ENCODE measurements at places on chromosomes 12 and 14.

DNA sequence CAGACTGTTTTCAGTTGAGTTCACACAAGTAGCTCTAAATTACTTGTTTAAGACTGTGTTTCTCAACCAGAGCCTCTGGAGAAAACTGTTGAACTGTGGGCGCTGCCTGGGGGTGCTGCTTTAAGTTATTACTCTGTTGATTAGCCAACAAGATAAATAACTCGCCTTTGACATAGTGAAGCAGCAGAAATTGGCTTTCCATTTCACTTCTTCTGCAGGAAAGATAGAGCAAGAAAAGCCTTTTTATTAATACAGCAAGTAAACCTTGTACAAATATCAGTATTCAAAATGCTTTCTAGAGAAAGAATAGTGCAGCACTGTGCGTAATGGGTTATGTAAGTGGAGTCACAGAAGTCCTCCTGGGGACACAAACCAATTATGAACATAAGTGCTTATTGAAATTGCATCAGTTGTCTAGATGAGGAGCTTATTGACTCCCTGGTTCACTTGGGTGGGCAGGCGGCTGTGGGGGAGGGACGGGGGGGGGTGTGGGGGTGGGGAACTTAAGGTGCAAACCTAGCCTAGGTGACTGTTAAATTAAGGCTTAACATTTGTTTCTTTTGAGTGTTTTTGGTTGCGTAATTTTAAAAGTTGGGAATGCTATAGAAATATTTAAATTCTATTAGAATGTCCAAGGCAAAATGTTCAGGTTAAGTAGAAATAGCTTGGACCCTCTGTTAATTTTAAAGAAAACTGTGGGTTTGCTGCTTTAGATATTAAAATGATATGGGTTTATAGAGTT lies 6.3 kb downstream of the FRS2 start:
- DNase-seq: no peak

GRCh38 chr12:31749024-31749704 lies 20.3 kb upstream of the AMN1 start:
- DNase-seq: peak; percentile 86

DNA sequence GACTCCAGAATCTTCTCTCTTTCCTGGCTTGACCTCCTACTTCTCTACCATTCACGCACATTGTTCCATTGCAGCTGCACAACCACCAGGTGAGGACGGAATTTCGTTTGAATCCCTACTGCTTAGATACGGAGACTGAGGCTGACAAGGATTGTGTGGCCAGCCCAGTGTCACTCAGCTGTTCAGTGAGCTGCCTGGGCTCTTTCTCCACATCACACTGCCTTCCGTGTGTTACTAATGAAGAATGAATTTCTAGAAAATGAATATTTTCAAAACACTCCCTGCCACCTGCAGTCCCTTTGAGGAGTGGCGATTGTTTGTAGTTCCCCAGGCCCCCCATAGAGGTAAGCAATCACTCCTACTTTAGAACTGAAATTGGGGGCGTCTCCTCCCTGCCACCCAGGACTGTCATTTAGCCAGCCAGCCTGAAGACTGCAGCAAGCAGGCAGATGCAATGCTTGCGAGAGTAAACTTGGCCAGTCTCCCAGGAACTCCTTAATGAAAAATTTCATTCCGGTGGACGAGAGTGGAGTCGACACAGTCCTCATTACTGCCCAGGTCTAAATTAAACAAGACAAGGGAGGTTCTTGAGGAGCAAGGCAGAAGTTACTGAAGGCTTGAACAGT lies 239.7 kb downstream of the SLC41A2 start:
- no peak for DNase-seq

GRCh38 chr12:18250313-18250916 lies 10.9 kb upstream of the PIK3C2G start:
- DNase-seq: peak; percentile 5

DNA sequence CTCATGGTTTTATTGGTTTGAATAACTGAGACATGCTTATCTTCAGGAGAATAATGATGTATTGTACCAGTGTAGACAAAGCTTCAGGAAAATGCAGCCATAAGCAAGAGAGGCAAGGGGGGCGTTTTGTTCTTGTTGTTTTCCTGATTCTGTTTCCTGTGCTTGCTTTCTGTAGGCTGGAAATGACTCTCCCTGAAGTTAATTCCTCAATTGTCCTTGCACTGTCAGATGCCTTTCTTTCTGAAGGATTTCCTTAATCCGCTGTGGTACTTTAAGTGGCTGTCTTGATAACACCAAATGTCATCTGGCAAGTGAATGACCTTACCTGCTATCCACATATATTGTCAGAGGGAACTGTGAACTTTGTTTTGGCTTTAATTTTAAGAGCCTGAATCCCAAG lies 220.0 kb downstream of the NEDD1 start:
- no peak for DNase-seq

DNA sequence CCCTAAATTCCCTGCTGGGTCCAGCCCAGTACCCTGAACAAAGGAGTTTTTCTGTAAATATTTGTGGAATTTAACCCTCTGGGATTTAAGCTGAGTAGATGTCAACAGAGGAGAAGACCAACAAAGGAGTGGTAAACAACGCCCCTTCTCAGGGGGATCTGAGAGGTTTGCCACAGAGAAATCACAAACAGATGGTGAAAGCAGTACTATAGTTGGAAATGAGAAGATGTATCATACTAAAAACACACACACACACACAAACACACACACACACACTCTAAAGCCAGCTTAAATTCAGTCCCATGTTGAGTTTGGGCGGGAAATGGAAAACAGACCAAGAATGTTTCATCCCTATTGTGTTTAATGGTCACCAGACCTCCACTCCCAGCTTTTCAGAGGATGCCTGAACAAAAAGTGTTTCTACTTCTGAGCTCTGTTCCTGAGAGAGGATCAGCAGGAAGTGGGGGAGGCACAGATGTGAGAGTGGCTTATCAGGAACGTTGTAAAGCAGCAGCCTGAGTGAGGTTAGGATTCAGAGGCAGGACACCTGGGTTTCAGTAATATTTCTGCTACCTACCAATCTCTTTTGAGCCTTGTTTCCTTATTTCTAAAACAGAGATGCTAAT lies 3.2 kb downstream of the BIN2 start:
- DNase-seq: peak; percentile 24

DNA sequence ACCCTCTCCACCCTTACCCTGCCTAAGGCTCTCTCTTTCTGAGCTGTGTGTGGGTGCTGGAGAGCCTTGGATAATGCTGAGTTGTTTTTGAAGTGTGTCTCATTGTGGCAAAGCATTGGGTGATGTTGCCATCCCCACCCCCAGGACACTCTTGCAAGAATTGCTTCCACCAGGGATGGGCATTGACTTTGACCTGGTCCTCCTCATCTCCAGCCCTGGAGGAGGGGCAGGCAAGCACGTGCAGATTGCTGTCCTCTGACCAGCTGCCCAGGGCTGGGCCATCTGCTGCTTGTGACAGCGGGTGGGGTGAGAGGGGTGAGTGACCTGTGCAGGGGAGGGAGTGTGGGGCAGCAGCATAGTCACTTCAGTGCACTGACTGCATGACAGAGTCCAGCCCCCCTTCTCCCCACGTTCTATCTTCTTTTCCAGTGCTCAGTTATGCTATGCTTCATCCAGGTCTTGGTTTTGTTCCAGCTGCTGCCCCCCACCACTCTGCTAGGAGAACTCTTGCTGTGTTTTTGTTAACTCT lies 26.2 kb downstream of the SUSD6 start:
- DNase-seq: no peak

- DNase-seq: no peak
Observed at GRCh38 chr12:57129889-57130288, 1.6 kb downstream of the LRP1 start.

DNA sequence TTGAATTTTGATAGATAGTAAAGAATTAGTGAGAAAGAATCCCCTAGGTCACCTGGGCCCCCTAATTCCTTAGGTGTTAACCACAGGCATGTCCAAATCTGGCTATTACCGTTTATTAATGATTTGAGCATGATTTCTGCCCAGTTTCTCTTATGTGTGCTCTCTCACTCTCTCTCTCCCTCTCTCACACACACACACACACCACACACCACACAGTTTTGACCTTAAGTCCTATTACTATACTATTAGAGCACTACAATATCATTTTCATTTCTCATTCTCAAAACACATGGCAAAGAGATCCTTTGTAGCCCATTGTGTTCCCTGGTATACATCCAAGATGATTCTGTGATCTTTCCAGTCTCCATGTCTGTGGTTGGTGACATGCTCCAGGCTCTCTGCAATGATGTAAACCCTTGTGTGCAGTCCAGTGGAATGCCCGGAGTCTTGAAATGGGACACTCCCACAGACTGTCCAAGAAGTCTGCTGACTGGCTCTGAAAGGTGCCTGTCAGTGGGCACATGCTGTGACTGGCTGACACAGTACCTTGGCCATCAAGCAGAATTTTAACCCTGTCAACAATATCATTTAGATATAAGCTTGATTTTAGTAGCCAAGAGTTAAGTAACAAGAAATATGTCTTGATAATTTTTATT lies 96.2 kb downstream of the FIGNL2 start:
- no peak for DNase-seq

DNA sequence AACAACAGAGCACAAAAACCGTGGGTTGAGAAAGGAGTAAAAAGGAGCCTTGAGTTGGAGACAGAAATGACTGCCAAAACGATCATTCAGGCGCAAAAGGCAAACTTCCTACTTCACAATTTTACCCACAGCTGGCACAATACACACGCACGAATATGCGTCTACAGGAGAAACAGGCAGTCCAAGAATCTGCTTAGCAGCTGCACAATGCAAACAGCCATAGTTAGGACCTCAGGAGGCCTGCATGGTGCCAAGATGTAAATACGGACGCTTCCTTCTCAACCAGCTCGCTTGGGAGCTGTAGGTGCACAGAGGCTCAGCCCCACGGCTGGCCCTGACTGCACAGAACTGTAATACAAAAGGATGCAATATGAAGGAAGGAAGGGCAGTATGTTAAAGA lies 250.1 kb upstream of the CAND1 start:
- no peak for DNase-seq

DNA sequence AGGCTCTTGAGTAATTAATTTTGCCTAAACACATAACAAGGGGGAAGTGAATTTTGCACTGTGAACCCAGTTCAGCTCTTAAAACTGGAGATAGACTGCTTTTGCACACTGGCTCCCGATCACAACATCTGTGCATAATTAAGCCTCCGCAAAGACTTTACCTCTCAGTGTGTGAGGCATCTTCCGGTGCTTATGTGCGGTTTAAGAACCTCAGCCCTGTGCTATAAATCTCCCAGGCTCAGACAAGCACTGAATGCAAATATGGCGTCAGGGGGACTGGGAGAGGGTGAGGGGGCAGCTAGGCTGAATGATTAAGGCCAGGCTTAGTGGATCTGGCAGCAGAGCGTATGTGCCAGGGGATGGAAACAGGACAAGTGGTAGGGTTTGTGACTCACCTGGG lies 103.3 kb downstream of the ADCK1 start:
- no peak for DNase-seq

- DNase-seq: no peak
Observed at GRCh38 chr12:51471111-51471864, 46.7 kb downstream of the SLC4A8 start.

GRCh38 chr14:70832561-70833305 lies 23.4 kb upstream of the MAP3K9 start:
- DNase-seq: no peak

DNA sequence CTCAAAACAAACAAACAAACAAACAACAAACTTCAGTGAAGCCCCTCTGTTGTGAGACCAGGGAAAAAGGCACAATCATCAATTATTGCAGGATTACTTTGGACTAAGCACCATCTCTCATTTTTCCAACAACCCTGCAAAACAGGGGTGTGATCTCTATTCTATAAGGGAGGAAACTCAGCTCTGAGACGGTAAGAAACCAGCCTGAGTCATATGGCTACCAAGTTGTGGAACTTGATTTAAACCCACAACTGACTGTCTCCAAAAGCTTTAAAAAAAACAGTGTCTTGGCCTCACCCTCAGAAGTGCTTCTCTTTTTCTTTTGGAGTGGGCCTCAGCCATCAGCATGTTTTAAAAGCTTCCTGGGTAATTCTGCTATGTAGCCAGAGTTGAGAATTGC lies 49.8 kb downstream of the RIN3 start:
- peak; percentile 33 for DNase-seq

GRCh38 chr12:15633201-15633600 lies 156.0 kb downstream of the EPS8 start:
- DNase-seq: no peak

DNA sequence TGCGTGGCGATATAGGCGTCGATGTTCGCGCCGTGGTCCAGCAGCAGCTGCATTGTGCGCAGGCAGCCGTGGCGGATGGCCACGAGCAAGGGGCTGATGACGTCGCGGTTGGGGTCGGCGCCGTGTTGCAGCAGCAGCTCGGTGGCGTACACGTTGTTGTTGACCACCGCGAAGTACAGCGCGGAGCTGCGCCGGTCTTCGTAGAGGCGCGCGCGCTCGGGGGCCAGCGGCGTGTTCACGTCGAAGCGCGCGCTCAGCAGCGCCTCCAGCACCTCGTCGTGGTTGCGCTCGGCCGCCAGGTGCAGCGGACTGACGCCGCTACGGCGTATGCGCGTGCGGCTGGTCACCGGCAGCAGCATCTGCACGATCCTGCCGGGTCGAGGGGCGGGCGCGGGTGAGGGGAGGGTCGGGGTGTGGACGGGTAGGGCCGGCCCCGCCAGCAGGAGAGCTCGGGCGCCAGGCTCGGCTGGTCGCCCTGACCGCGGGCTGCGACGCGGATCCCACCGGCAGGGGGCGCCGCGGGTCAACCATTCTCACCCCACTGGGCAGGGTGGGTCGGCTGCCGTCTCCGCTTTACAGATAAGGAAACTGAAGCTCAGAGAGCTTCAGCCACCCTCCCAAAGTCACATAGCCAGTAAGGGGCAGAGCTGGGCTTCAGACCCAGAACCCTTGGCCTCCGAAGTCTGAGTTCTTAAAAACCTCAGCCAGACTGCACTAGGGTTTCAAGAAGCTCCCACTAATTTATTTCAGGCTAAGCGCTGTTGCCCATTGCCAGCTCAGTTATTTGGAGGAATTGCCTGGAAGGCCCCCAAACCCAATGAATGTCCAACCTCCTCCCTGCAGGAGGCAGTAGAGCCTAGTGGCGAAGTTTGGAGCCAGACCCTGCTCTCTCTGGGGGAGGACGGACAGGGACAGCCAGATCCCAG lies 12.4 kb downstream of the FAM181A start:
- DNase-seq: peak; percentile 91

- no peak for DNase-seq
Observed at GRCh38 chr12:12019881-12020280, 50.9 kb upstream of the BCL2L14 start.

GRCh38 chr14:91983588-91983987 lies 36.1 kb upstream of the FBLN5 start:
- no peak for DNase-seq

- DNase-seq: no peak
Observed at GRCh38 chr12:92278378-92278828, 132.8 kb upstream of the BTG1 start.

GRCh38 chr12:4445156-4446101 lies at the start of gene FGF6:
Gene FGF6, minus strand, starts transcription at chr12:4445815. Its CDS starts 245 bp downstream, at chr12:4445570.
- DNase-seq: no peak

Measured in CD4-positive, alpha-beta T cell treated with Interleukin-2 at 100 ng/mL for 4 hours (primary cell).